ENCODE measurements at places on chromosomes 3 and 15. TPM values are rescaled to one million over a fixed set of nuclear protein-coding genes. Genes with fewer than 3 reads are reported as not detected.

The FANCD2OS gene
- total RNA-seq = not detected

The FBXW12 gene
- total RNA-seq = not detected

The VIPR1 gene
- total RNA-seq = 1.5 TPM

The GPR149 gene
- not detected for total RNA-seq

The SLC9C1 gene
- total RNA-seq = not detected

The SCN11A gene
- not detected for total RNA-seq

The SEMA3F gene
- total RNA-seq = 120 TPM

The SYNPR gene
- total RNA-seq = not detected

The PPARG gene
- 0.39 TPM for total RNA-seq

The CCRL2 gene
- not detected for total RNA-seq

The IQCH gene
- total RNA-seq = 2.4 TPM

The SERINC4 gene
- total RNA-seq = not detected

The SLC28A1 gene
- total RNA-seq = not detected

The KCNMB3 gene
- total RNA-seq = 0.16 TPM

The ISLR gene
- 0.08 TPM for total RNA-seq

The TICRR gene
- 3.9 TPM for total RNA-seq

The CLDN18 gene
- total RNA-seq = not detected

The ECE2 gene
- total RNA-seq = not detected

The DPH3 gene
- 13.1 TPM for total RNA-seq

The FAIM gene
- 9.4 TPM for total RNA-seq

The DNAH12 gene
- total RNA-seq = not detected

The GALK2 gene
- 33.3 TPM for total RNA-seq

The INTS14 gene
- 40.9 TPM for total RNA-seq

The ANKUB1 gene
- 0.31 TPM for total RNA-seq

The CFAP91 gene
- total RNA-seq = not detected

The EFCC1 gene
- not detected for total RNA-seq

The GOLGA8R gene
- total RNA-seq = not detected

The GUCA1C gene
- total RNA-seq = not detected

The MAP6D1 gene
- 2.5 TPM for total RNA-seq

The PCLAF gene
- total RNA-seq = 33.3 TPM

The CAMK2N2 gene
- 1.4 TPM for total RNA-seq

The BCL2A1 gene
- total RNA-seq = 0.38 TPM

The USP4 gene
- 10.0 TPM for total RNA-seq

The TM6SF1 gene
- total RNA-seq = 0.15 TPM

The ACTRT3 gene
- total RNA-seq = 1.9 TPM

The DGKG gene
- total RNA-seq = 0.31 TPM

The IQCF5 gene
- not detected for total RNA-seq

The SLC9A9 gene
- total RNA-seq = 2.0 TPM

The HTR3E gene
- not detected for total RNA-seq

The COX17 gene
- 29.6 TPM for total RNA-seq

The EXD1 gene
- total RNA-seq = not detected

The UACA gene
- 12.1 TPM for total RNA-seq
